Hippocampal formation (tissue), 2 donors: ENCODE measurements at places on chromosomes 11 and 22.
A peak's percentile ranks its signal among the peaks of the same experiment; 100 is the strongest.

GRCh38 chr11:33475993-33476392 lies 218.8 kb downstream of the HIPK3 start:
- no peak for DNase-seq

DNA sequence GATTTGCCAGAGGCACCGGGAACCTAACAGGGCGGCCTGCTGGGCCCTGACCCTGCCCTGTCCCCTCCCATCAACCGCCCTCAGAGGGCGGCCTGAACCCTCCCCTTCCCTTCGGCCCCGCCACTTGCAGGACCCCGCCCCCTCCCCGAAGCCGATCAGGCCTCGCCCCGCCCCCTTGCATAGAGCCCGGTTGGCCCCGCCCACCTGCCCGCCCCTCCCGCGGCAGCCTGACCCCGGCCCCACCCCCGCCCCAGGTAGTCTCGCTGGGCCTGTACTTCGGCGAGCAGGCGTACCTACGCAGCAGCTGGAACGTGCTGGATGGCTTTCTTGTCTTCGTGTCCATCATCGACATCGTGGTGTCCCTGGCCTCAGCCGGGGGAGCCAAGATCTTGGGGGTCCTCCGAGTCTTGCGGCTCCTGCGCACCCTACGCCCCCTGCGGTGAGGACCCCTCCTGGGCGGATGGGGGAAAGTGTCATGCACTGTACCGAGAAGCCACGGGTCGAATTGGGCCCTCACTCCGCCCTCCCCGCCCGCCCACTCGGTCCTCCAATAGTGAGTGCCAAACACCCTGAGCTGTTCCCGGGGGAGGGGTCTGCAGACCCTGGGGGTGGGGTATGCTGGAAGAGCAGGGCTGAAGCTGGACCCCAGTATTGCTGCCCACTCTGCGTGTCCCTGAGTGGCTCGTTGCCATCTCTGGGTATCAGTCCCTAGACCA lies 94.1 kb downstream of the CACNA1I start:
- no peak for DNase-seq

- DNase-seq: no peak
Measured at GRCh38 chr11:114193730-114194679, 102.2 kb upstream of the NNMT start.

DNA sequence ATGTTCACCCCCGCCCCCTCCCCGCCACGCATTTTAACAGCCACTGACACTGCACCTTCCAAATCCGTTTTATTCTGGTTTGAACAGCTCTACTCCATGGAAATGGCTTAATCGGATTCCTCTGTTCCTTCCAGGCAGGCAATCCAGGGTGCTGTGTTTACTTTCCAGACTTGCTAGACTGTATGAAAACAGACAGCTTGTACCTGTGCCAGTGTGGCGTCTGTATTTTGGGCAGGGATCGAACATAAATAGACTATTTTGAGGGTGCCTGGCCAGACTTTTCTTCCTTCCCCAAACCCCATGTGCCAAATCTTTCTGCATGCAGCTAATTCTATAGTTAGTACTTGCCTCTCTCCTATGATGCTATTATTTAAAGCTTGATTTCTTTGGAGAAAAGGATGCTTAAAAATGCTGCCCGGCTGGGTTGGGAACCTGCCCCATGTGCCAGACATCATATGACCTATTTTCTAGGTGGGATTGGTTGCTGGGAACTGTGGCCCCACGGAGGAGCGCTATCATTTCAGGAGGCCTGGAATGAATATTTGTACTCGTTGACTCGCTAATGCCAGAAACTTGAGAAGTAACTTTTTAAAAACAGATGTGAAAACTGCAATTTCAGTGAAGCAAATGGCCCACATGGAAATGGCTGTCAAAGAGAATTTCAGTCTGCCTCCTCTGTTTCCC lies 814.8 kb downstream of the BRD1 start:
- no peak for DNase-seq

- DNase-seq: no peak
Measured at GRCh38 chr11:113475160-113475761, at the start of gene DRD2. Gene DRD2 (minus strand): TSS chr11:113475398. CDS start chr11:113424651, 50,747 bp downstream.

- no peak for DNase-seq
Measured at GRCh38 chr22:45192701-45193187, 29.0 kb downstream of the NUP50 start.

DNA sequence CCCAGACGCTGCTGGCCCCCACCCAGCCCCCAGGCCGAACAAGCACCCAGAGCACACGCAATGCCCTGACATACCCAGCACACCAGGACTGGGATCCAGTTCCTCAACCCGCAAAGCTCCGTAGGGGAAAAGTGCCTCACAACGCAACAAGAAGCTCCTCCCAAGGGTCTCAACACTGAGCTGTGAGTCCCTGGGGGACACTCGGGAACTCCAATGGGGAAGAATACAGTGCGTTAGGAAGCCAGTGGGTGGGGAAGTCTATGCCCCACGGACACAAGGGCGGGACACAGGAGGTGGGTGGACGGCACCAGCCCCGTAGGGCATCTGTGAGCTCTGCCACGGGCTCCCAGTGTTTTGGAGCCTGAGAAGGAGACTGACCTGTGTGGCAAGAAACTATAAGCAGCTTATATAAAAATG lies 1.6 kb downstream of the DEAF1 start:
- no peak for DNase-seq

DNA sequence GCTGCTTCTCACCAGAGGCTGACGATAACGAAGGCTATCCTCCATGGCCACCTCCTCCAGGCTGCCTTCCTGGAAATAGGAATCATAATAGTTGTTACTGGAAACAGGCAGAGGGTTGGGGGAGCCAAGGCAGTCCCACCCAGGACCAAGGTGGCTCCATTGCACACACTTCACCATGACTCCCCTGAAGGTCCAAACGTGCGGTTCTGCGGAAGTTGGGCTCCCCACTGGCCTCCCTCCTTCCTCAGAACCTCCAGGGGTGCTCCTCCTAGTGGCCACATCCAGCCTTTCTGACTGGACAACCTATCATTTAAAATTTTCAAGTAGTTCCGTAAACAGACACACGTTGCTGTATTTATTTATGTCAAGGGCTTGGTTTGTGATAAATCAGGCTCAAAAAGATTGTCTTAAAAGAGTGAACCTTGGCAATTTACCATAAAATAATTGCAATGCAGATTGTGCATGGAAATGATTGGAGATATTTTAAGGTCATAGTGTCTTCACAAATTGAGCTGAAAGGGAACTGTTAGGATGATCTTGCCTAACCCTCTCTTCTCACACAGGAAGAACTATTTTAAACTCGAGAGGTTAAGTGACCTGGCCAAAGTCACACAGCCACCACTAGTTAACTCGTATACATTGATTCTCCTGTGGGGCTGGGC lies 1.4 kb upstream of the TCN2 start:
- DNase-seq: peak; percentile 25

DNA sequence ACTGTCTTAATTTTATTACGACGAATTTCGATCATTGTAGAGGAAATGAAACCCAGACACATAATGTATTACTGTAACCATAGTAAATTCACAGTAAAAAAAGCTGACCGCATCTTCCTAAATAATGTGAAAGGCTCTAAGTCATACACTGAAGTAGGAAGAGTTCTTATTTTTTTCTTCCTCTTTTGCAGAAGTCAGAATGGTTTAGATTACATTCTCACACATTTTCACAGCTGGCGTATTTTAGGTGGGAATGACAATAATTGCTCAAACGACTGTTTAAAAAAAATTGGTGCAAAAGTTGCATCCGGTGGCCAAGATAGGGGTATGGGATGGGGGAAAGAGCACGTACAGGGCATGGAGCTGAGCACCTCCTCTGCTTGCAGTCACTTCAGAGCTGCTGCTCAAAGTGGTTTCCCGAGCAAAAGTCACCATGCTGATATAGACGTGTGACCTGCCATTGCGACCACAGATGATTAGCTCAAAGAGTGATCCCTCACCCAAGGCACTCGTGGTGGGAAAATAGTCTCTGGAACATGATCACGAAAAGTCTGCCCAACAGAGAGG lies 35.3 kb downstream of the MMP13 start:
- no peak for DNase-seq

DNA sequence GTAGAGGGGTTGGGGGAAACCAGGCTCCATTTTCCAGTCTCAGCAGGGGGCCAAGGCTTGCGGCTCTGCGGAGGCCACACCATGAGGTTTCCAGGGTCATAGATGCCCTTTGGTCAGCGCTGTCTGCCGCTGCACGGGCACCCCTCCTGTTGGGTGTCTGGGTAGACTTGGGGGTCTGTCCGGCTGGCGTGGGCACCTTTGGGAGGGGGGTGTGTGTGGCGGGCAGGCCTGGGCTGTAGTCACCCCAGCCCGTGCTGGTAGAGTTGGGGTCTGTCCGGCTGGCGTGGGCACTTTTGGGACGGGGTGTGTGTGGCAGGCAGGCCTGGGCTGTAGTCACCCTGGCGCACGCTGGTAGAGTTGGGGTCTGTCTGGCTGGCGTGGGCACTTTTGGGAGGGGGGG lies 18.6 kb downstream of the LSP1 start:
- DNase-seq: no peak

DNA sequence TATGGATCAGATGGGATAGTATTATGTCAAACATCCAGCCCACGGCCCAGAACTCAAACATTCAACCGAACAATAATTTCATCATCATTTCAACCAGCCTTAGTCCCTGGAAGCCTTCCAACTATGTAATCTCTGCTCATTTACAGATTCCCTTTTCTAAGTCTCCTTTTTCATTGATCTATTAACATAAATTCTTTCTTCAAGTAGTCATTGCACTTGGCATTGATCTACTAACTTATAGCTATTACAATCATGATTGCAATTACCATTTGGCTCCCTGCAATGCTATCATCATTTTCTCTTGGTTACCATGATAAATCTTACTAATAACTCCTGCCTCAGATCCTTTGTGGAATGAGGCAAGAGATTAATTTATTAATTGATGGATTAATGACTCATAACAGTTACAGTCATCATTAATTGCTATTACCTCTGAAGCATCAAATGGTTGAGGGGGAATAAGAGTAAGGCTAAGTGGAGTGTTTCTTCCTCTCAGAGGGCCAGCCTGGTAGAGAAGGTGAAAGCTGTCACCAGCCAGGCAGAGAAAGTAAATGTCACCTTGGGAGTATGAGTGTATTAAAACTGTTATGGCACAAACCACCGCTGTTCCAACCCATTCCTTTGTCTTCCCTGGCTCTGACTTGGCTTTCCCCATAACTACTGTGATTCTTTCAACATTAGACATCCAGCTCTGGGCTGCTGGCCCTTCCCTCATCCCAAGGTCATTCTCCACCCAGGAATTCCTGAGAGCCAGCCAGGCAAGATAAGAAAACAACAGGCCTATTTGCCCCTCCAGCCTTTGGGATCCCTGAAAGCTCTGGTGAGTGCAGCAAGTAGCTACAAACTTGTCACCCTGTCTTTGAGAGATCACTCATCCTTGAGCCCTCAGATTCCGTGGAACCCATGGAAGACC lies 174.7 kb downstream of the RRAS2 start:
- DNase-seq: no peak

- DNase-seq: no peak
Measured at GRCh38 chr22:24442352-24442744, 14.9 kb downstream of the ADORA2A start.

GRCh38 chr11:21511835-21512440 lies 680.9 kb upstream of the ANO5 start:
- DNase-seq: peak; percentile 6

- no peak for DNase-seq
Measured at GRCh38 chr11:13261591-13262061, 16.0 kb upstream of the BMAL1 start.

DNA sequence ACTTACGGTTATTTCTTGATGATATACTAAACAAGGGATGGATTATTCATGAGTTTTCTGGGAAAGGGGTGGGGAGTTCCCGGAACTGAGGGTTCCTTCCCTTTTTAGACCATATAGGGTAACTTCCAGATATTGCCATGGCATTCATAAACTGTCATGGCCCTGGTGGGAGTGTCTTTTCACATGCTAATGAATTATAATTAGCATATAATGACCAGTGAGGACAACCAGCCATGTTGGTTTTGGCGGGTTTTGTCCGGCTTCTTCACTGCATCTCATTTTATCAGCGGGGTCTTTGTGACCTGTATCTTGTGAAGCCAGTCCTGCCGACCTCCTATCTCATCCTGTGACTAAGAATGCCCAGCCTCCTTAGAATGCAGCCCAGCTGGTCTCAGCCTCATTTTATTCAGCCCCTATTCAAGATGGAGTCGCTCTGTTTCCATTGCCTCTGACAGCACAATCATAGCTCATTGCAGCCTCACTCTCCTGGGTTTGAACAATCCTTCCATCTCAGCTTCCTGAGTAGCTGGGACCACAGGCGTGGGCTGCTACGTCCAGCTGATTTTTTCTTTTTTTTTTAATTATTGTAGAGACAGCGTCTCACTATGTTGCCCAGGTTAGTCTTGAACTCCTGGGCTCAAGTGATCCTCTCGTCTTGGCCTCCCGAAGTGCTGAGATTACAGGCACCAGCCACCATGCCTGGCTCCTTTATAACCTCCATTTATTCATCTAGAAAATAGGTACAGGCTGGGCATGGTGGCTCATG lies 52.6 kb upstream of the EMID1 start:
- no peak for DNase-seq

- DNase-seq: peak; percentile 13
Measured at GRCh38 chr11:121767433-121767832, 314.7 kb upstream of the SORL1-AS1 start.

DNA sequence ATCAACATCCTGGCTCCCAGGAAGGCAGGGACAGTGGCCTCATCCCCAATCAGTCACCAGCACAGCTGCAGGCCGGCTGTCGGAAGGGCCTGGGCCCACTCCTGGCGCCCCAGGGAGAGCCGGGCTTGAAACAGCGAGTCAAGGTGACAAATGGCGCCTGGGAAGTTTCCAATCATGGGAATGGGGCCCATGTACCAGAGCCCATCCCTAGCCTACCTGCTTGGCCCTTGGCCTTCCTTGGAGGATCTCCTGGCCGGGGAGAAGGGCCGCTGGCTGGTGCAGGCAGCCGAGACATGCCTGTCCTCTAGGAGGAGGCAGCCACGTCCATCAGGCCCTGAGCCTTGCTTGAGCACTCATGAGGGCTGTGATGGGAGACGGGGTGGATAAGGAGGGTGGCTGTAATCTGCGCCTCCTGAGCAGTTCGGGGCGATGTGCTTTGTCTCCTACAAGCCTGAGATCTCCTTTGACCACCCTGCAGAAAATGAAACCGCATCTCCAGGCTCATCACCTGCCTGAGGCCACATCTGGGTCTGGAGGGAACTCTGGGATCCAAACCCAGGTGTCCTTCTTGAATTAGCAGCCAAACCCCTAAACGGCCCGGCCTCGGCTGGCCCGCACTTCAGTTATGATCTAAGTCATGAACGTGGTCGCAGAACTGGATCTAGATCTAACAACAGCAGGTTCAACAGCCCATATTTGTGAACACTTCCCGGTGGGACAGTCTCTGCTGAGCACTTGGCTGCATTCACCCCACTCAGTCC lies 862.0 kb downstream of the TBC1D22A start:
- DNase-seq: no peak

- no peak for DNase-seq
Measured at GRCh38 chr11:69470793-69471728, 10.4 kb upstream of the LINC01488 start.

- DNase-seq: no peak
Measured at GRCh38 chr11:11876458-11876857, 34.7 kb downstream of the USP47 start.
